ENCODE measurements at places on chromosomes 6 and 20. TPM values are rescaled to one million over a fixed set of nuclear protein-coding genes. Genes with fewer than 3 reads are reported as not detected.

GRCh38 chr6:46925563-46926253 lies 4.0 kb upstream of the ADGRF5 start:
- no peak overlapping the region for H3K27ac ChIP-seq
- no peak overlapping the region for H3K4me3 ChIP-seq
- H3K4me1 ChIP-seq: no peaks in the 10 kb centered on the region
- H3K36me3 ChIP-seq: no peaks in the 10 kb centered on the region
- no peaks in the 10 kb centered on the region for H3K27me3 ChIP-seq

- H3K36me3 ChIP-seq: no peaks in the 10 kb centered on the region
- H3K27me3 ChIP-seq: no peaks in the 10 kb centered on the region
- DNase-seq: no peak
- H3K4me3 ChIP-seq: no peak overlapping the region
These were observed 49.5 kb upstream of the TFAP2D start for GRCh38 chr6:50663806-50664205.

DNA sequence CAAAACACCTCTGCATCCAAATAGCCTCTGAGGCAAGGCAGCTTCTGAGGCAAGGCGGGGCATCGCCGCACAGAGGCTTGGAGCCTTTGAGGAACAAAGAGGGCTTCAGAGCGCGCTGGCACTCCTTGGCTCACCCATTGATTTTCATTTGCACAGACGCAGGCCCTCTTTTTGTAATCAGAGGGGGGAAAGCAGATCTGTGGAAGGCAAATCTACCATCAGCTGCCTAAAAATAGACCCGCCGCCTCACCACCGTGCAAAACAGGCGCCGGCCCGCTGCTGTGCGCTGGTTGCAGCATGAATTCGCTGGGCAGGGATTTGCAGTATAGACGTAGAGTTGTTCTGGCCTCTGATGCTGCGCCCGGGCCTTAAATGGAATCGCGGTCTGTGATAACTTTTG lies 69.9 kb upstream of the STMND1 start:
- DNase-seq: peak; percentile 49
- no peak overlapping the region for H3K27ac ChIP-seq
- no peaks in the 10 kb centered on the region for H3K36me3 ChIP-seq
- no peaks in the 10 kb centered on the region for H3K27me3 ChIP-seq
- H3K4me1 ChIP-seq: no peaks in the 10 kb centered on the region
- no peak overlapping the region for H3K4me3 ChIP-seq

DNA sequence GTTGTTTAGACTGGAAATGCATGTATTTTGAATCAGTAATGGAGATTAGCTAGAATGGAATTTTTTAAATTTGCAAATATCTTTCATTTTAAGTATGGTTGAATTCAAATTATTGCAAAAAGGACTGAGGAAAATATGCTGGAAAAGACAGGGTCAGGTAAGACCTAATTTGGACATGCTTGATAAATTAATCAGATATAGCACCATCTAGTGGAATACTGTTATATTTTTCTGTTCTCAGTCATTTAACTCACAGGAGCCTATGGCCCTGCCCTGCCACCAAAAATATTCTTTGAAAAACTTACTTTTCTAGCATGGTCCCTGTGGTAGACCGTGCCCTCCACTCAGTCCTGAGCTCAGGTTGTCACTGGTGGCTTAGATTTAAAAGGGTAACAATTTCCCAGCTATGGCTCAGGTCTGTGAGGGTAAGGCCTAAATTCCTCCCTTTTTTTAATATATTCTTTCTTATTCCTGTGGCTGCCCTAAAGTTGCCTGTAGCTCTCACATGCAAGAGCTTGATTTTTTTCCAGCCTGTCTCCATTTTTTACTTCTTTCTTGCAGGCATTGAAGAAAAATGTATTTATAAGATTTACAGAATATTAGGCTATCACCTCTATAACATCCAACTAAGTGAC lies 25.3 kb upstream of the KIAA1586 start:
- H3K36me3 ChIP-seq: no peaks in the 10 kb centered on the region
- H3K27me3 ChIP-seq: no peaks in the 10 kb centered on the region
- no peaks in the 10 kb centered on the region for H3K4me1 ChIP-seq
- DNase-seq: no peak

ROMO1 gene
- total RNA-seq: 102 TPM

CDC5L gene
- total RNA-seq: 17.6 TPM

FAM209B gene
- 0.90 TPM for total RNA-seq

RFX6 gene
- total RNA-seq: not detected

BPIFA1 gene
- not detected for total RNA-seq
